K562 (cell line): ENCODE measurements at places on chromosomes 2 and 18.

DNA sequence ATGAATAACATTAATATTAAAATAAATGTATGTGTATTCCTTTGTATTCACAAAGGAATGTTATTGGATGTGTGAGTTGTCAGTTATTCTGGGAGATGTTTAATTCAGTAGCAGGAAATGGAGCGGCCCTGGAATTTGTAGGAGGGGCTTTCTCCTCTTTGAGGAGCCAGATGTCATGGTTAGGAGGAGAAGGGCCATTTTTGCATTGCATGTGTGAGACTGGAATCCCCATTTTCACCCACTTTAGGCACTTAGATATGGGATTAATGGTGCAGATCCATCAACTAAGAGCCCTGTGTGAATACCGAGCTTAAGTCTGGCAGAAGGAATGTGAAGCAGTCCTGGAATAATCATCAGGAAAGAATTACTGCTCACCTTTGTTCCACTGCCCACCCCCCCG lies 439.2 kb downstream of the PARD3B start:
- DNase-seq: no peak

GRCh38 chr2:167750675-167751074 lies 496.7 kb downstream of the STK39 start:
- DNase-seq: no peak

DNA sequence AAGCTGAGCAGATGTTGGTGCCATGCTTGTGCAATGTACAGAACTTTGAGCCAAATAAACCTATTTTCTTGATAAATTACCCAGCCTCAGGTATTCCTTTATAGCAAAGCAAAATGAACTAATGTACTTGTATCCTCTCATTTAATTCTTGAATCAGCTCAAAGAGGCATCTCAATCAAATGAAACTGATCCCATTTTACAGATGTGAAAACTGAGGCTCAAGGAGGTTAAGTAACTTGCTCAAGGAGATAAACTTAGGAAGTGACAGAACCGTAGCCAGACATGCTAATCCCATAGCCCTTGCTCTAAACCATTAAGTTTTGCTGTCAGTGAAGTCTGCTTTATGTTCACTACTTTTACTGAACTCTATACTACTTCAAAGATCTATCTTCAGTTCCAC lies 467.0 kb upstream of the UBE2E3 start:
- DNase-seq: no peak

GRCh38 chr2:236998236-236998635 lies 87.5 kb upstream of the COPS8 start:
- DNase-seq: no peak

GRCh38 chr2:106982350-106982749 lies 96.4 kb upstream of the ST6GAL2 start:
- no peak for DNase-seq

- no peak for DNase-seq
Observed at GRCh38 chr2:121293450-121294325, 8.7 kb upstream of the TFCP2L1 start.

GRCh38 chr2:41483226-41483625 lies 564.6 kb upstream of the PKDCC start:
- no peak for DNase-seq
